Stimulated activated CD4-positive, alpha-beta T cell treated with anti-CD3 and anti-CD28 coated beads, TNF-alpha, amount 100 ng/mL, for 4 hours (primary cell): ENCODE measurements at places on chromosomes 2 and 18.

DNA sequence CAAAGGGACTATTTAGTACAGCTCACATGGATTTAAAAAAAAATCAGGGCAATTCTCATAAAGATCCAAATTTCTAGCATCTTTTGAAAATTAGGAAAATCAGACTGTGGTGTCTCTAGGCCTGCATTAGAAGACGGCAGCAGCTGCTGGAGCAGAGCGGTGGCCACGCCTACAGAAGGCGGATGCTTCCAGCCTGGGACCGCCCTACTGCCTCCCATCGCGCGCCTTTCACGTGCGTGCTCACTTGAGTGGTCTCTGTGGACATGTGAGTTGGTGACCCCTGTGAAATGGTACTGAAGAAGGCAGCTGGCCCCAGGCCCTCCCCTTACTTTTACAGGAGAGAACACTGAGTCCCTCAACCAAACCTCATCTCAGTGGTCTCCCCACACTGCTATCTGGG is 15.2 kb upstream of the ZFP36L2 start:
- no peak for DNase-seq

GRCh38 chr2:129864719-129865118 is 114.7 kb upstream of the RAB6C start:
- no peak for DNase-seq

DNA sequence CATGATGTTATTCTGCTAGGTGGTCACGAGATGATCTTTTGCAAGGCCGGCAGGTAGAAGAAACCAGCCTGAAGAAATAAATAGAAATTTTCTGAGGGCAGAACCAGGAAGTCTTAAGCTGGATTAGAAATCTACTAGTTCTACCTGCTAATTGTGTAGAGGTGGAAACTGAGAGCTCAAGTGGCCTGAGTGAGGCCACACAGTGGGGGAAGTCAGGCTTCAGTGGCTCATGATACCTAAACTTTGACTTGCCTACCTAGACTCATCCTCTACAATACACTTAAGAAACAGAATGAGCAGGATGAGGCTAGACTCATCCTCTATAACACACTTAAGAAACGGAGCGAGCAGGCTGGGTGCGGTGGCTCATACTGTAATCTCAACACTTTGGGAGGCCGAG is 134.9 kb upstream of the NDUFV2 start:
- DNase-seq, result no peak

- DNase-seq, result no peak
These were observed 24.9 kb downstream of the HADHB start for GRCh38 chr2:26269571-26270158.
